Hippocampal formation (tissue), 2 donors: ENCODE measurements at places on chromosomes 16 and 17.

GRCh38 chr17:43917348-43918025 lies 10.2 kb upstream of the MPP2 start:
- DNase-seq: peak; percentile 18

DNA sequence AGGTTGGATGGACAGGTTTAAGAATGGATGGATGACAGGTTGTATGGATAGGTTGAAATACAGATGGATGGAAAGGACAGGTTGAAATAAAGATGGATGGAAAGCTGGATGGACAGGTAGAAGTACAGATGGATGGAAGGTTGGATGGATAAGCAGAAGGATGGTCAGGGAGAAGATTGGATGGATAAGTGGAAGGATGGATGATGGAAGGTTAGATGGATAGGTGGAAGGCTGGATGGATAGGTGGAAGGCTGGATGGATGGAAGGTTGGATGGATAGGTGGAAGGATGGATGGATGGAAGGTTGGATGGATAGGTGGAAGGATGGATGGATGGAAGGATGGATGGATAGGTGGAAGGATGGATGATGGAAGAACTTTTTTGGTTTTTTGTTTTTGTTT lies 905 bp upstream of the SDR42E2 start:
- no peak for DNase-seq

GRCh38 chr17:75652934-75653549 lies 13.9 kb downstream of the RECQL5 start:
- no peak for DNase-seq

GRCh38 chr16:68235108-68235886 lies 630 bp downstream of the ESRP2 start:
- no peak for DNase-seq

DNA sequence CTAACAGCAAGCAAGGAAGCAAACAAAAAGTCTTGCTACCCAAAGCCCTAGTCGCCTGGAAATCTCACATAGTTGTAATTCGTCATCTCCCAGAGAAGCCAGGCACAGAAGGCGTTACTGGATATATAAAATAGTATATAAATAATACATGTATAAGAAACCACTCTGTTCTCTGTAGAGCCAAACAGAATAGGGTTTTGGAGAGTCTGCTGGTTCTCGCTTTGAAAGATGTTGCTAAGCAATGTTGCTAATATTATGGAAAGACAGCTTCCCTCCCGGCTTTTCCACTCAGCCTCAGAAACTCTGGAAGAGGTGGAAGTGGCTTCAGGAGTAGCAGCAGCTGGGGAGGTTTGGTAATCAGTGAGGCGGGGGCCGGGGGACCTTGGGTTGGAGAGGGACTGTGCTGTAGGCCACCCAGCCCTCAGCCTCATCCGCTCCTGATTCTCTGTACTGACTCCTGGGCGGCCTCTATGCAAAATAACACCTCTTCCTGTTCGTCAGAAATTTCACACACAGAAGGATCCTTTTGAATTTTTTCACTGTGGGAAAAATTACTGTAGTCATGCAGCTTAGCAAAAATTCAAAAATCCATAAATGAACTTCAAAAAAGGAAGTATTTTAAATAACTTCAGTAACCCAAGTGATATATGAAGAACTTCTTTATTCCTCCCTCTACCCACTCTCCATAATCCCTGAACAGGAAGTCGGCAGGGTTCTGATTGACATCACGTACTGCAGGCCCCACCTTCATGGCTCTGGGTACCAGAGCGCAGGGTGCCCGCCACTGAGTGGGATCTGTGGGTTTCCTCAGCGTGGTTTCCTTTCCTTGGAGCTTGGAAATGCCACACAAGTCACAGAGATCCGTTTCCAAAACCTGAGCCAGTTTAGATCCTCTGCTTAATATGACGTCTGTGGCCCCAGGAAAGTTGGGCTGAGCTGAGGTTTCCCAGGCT lies 51.4 kb downstream of the RAP1GAP2 start:
- DNase-seq: no peak

DNA sequence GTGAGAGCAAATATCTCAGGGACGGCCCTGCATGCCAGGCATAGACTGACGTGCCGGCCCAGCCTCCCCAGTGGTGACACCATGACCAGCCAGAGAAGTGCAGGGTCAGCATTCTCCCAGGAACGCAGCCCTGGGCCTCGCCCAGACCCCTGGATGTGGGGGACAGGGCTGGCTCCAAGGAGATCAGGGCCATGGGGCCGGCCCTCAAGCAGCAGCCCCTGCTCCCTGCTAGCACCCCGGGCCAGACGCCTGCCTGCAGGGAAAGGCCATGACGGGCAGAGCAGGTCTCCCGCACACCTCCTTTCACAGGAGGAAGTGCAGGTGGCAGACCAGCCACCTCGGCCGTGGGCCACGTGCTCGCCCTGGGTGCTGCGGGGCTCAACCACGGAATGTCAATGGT lies 9.5 kb downstream of the NDUFAF8 start:
- no peak for DNase-seq

- DNase-seq: no peak
These were observed 2.6 kb downstream of the RARA start for GRCh38 chr17:40311575-40311974.

DNA sequence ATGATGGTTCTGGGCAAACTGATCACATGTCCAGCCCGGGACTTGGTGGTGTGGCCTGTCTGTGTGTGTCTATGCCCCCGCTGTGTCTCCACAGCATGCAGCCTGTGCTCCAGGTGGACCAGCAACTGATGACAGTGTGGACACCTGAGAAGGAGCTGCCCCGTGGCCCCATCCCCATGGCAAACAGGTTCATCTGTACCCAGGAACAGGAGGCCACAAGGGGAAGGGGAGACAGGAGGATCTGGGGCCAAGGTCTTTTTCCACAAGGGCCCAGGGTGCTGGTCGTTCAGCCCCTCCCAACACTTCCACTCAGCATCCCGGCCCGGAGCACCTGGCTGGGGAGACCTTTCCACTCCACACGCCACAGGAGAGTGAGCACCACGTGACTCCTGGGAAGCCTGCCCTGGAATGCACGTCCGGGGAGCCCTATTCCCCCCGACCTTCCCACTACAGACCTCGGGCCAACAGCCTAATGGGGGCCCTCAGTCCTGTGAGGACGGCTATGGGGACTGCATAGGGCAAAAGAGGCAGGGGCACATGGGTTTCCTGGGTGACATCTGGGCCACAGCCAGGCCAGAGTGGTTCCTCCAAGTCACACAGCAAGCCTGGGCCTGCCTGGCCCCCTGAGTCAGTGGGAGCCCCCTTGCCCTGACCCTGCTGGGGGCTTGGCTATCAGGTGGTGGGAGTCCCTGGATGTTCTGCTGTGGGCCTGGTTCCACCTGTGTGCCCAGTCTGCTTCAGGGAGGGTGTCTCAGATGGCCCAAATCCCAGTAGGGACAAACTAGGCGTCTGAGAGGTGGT lies 20.8 kb upstream of the NXPH3 start:
- DNase-seq: no peak

GRCh38 chr16:873243-873661 lies 72.7 kb upstream of the GNG13 start:
- no peak for DNase-seq

DNA sequence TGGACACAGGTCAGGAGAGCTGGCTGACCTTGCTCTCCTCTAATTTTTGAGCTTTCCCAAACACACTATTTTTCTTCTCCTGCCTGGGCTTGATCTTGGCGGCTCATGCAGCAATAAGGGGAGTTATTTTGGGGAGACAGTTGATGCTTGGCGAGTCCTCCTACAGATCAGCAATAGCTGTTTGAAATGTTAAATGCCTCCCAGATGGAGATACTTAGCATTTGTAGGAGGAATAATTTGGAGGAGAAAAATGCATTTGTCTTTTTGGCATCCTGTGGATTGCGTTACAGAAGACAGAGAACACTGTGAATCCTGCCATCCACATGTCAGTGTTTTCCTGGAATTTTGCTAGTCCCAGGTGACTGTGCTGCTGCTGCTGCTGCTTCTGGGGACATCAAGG lies 328.0 kb upstream of the XYLT1 start:
- DNase-seq: no peak

DNA sequence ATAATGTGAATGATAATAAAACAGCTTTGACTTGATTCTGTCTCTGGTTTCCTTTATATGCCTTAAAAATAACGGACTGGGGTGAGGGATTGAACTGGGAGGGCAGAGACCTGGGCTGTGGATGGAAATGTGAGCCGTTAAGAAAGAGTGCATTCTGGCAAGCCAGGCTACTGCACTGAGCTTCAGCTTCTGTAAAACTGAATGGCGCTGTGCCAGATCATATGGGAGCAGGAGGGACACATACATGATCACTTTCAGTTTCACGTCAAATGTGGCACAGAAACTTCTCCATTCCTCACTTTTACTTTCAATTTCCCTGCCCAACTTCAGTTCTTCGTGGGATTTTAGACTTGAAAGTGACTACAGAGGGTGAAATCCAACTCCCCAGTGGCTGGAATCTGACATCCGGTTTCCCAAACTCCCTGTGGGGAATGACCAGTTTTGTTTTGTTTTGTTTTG lies 1.1 kb downstream of the MT2A start:
- DNase-seq: peak; percentile 47
